ENCODE measurements at places on chromosomes 4 and X.
A peak's percentile ranks its signal among the peaks of the same experiment; 100 is the strongest.

- no peak for DNase-seq
Measured at GRCh38 chrX:129791336-129791735, 11.6 kb downstream of the SASH3 start.

GRCh38 chr4:87978681-87979080 is 3.2 kb downstream of the SPP1 start:
- DNase-seq = no peak

GRCh38 chr4:186807808-186808629 is 84.4 kb upstream of the FAT1 start:
- DNase-seq = no peak

DNA sequence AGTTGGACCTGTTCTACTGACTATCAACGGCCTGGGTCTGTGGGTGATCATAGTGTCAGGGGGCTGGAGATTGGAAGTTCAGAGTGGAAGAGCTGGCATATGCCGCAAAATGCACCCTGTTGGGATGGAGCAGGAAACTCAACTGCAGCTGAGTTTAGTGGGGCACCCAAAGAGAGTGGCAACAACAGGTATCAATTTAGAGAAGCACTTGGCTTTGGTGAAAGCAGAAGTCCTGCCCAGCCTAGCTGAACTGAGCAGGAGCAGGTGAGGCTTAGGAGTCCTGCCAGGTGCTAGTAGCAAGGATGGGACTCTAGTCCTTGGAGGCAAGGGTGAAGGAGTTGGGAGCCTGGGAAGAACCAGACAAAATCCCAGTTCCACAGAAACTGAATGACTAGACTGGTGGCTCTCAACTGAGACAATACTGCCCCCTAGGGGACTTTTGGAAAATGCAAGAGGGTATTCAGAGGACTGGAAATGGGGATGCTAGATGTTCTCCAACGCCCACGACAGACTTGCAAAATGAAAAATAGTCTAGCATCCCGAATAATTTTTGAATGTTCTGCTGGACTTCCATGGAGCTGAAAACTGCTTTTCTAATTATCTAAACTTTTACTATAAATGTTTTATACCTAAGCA is 49.4 kb downstream of the RTL9 start:
- peak; percentile 43 for DNase-seq

- DNase-seq = no peak
Measured at GRCh38 chrX:129808158-129808828, 28.5 kb downstream of the SASH3 start.

DNA sequence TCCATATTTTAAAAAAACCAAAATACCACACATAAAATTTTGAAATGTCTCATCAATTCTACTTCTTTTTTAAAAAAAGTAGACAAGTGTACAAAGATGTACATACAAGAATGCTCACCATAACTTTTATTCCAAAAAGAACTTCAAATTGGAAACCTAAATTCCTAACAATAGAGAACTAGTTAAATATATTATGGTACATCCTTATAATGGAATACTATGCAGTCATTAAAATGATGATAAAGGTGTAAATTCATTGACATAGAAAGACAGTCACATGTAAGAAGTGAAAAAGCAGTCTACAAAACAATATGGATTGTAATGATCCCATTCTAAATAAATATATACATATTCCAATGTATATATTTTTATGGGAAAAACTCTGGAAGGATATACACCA is 31.0 kb downstream of the RPS6KA3 start:
- DNase-seq = no peak

DNA sequence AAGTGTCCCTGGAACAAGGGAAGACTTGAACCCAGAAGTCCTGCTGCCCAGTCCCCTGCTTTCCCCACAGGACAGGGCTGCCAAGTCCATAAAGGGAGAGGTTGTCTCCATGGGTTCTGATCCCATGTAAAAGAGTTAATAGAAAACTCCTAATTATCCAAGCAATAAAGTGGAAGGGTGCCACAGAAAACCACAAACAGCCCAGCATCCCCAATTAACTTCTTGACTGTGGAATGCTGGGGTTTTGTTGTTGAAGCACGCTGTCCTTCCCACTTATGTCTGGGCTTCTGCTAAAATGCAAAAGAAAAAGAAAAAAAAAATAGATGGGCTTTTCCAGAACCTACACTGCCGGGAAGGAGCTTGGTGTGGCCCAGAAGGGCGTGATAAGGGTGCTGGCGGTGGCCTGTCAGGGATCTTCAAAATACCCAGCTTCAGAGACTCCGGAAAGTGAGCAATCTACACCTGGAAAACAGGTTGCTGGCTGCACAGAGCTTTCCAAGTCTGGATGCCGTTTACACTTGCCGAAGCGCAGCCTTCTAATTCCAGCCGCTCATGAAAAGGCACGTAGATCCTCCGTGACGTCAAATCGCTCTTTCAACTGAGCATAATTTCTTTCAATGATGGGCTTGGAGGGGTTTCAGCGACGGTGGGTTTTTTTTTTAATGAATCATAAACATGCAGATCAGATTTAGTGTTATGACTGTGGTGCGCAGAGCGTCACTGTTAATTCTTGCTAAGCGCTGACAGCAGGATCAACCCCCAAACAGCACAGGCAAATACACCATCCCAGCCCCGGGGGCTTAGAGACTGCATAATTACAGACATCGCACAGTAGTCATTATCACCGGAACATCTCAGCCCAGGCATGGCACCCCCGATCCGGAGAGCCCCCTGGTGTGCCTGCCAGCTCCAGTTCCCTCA is 197.6 kb downstream of the BCOR start:
- no peak for DNase-seq

DNA sequence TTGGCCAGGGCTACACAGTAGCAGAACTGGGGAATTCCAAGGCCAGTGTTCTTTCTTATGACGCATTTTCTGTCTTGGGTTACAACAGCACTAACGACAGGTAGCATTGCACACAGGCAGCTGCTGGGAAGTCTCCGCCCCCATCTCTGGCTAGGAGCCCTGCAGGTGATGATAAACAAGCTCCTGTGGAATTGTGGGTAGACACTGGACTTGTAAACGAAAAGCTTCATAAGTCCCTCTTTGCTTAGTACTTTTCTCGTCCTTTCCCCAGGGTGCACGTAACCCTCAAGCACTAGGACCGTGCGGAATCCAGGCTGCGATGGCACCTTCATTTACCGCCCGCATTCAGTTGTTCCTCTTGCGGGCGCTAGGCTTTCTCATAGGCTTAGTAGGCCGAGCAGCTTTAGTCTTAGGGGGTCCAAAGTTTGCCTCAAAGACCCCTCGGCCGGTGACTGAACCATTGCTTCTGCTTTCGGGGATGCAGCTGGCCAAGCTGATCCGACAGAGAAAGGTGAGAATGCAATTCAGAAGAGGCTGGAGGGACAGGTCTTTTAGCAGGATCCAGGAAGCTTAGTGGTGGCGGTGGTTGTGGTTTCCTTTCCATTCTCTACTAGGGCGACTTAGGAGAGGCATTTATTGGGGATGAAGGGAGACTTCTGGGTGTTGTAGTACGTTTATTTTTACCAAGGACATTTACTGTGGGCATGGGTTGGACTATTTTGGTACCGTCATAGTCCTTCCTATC is at the start of gene FAAH2:
TSS of gene FAAH2 (plus strand) at position 200 of the 745 bp plus-strand sequence. CDS start at position 320, 120 bp downstream.
- DNase-seq = peak; percentile 63

GRCh38 chr4:181761156-181761555 is 482.0 kb upstream of the TENM3 start:
- no peak for DNase-seq

GRCh38 chr4:64250488-64250887 is 158.8 kb downstream of the TECRL start:
- no peak for DNase-seq

GRCh38 chr4:151962138-151962823 is 201.5 kb upstream of the GATB start:
- DNase-seq = no peak

DNA sequence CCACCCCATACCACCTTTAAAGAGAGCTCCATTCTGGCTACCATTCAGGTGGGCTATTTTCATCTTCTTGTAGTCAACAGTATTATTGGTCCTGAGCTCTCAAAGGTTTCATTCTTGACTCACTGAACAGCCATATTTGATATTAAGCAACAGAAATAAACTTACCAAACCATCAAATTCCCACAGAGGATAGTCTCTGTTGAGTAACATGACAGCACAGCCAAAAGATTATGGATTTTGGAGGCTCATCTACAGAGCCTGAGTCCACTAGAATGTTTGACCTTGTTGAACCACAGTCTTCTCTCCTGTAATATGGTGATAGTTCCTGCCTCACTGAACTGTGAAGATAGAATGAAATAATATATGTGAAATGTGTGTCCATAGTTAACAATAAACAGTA is 276.3 kb upstream of the LDB2 start:
- no peak for DNase-seq

DNA sequence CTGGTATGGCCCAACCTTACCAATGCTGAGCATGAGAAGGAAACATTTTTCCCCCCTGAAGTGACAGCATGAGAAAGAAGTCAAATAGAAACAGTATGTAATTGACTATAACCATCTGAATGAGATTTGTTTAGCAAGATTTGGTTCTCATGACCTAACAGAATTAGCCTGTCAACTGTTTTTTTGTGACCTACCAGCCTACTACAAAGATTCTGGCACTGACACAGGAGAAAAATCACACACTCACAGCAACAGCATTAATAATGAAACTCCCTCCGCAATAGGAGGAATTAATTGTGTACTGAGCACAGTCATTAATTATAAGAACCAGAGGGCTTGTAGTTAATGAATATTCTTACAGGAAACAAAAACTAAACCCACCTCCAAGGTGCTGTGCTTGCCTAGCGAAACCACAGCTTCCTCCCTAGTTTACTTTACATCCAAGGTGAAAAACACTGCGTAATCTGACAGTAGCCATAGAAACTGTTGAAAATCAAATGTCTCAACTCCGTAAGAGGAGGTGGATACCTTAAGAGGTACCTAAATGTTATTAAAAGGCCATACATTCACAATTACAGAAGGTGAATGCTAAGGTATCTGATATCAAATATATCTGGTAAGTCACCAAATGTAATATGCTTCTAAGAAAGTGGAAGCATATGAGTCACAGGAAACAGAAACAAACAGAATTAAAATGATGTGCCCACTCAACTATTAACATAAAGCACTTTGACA is 34.9 kb downstream of the MMRN1 start:
- no peak for DNase-seq

- DNase-seq = peak; percentile 41
Measured at GRCh38 chr4:75698162-75698962, 25.2 kb upstream of the G3BP2 start.

- DNase-seq = no peak
Measured at GRCh38 chrX:154000051-154000450, 19.7 kb downstream of the IRAK1 start.

DNA sequence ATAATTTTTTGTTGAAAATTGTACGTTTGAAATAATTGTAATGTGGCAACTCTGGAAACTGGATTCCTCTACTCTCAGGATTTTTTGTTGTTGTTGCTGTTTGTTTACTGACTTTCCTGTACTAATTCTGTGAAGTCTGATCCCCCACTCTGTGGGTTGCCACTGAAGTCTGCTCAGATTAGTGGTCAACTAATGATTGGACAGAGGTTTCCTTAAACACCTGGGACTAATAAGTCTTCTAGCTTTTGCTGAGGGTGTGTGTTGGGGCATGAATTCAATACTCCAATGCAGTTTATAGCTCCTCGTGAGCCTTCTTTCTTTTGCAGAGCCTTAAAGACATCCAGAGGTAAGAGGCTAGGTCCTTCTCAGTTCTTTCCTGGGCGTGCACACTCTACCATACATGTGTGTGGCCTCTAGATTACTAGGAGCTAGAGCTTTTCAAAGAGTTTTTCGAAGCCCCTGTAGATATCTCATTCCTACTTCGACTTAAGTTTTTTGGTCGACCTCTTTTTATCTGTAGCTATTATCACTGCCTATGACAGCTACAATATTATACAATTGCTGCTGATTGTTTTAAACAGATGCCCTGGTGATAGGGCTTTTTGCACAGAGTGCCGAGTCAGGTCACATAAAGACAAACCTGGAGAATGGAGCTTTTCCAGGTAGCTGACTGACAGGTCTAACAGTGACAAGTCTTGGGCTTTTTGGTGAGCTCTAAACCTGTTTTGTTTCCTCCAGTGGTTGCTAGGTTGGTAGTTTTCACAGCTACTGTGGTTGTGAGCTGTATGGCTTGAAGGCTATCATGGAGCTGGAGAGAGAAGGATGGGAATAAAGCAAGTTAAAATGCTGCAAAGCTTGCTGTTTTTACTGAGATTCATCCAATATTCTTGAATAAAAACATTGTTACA is 34.0 kb downstream of the BMP2K start:
- DNase-seq = no peak

DNA sequence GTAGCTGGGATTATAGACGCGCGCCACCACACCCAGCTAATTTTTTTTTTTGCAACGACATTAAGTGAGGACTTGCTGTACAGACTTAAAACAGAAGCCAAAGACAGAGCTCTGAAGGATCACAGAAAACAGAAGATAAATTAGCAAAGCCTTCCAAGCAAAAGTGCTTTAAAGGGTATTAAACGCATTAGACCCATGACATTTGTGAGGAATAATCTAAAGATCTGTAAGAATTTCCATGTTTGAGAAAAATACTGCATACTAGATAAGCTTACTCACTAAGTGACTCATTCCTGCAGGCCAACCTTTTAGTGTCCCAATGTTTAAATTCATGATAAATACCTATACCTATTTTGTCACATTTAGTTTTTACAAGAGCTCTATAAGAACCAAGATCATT is 27.4 kb downstream of the SMARCA1 start:
- no peak for DNase-seq

DNA sequence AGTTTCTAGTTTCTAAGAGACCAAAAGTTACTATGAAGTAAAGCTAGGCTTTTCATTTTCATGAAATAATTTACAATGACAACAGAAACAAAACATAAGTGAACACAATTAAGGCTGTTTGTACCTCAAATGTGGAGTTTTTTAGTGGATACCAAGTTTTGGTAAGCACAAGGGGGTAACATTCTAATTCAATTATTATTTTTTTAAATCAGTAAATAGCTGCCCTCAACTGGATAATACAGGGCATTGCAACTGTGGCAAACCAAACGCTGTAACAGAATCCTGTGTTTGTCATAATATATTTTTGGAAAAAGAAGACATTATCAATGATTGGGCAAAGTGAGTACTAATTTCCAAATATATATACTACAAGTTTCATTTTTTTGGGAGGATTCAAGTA is 150.3 kb downstream of the FBXW7 start:
- DNase-seq = no peak

GRCh38 chrX:129983575-129984110 is 1.2 kb downstream of the BCORL1 start:
- peak; percentile 25 for DNase-seq

- no peak for DNase-seq
Measured at GRCh38 chrX:133847340-133847994, 137.9 kb downstream of the GPC3 start.

GRCh38 chr4:15756361-15756861 is 21.7 kb upstream of the CD38 start:
- peak; percentile 85 for DNase-seq

DNA sequence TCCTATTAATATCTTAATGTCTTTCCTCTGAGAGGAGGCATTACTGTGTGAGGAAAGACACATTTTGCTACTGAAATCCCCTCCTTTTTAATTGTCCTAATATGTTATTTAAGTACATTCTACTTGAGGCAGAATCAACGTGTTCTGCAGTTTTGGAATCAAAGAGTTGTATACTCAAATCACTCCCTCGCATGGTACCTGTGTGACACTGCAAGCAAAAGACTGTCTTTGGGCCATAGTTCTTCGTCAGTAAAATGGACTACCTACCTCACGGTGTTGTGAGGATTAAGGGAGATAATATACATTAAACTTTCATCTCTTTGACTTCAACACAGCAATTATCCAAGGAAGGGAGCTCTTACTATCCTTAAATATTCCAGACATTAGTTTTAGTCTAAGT is 61.5 kb downstream of the TIGD2 start:
- DNase-seq = no peak
